Diencephalon (tissue), 1 donor: ENCODE measurements at places on chromosomes 5 and 9. TPM values are rescaled to one million over a fixed set of nuclear protein-coding genes. Genes with fewer than 3 reads are reported as not detected.

The GPX3 gene
- total RNA-seq, result 9.0 TPM

The FSTL4 gene
- 5.8 TPM for total RNA-seq

The C7 gene
- 3.9 TPM for total RNA-seq

The NOXA1 gene
- total RNA-seq, result 1.6 TPM

The UBAP1 gene
- total RNA-seq, result 36.7 TPM

The ZMYND19 gene
- total RNA-seq, result 16.8 TPM
